ENCODE measurements at places on chromosomes 3 and 15. TPM values are rescaled to one million over a fixed set of nuclear protein-coding genes. Genes with fewer than 3 reads are reported as not detected.
A peak's percentile ranks its signal among the peaks of the same experiment; 100 is the strongest.

GRCh38 chr15:45948181-45948621, 313.4 kb downstream of the SQOR start:
- H3K27me3 ChIP-seq = no peaks in the 10 kb centered on the region
- no peaks in the 10 kb centered on the region for H3K4me1 ChIP-seq
- DNase-seq = no peak
- no peaks in the 10 kb centered on the region for H3K36me3 ChIP-seq
- H3K4me3 ChIP-seq = no peak overlapping the region

The PLXNB1 gene
- 45.2 TPM for polyA plus RNA-seq

DNA sequence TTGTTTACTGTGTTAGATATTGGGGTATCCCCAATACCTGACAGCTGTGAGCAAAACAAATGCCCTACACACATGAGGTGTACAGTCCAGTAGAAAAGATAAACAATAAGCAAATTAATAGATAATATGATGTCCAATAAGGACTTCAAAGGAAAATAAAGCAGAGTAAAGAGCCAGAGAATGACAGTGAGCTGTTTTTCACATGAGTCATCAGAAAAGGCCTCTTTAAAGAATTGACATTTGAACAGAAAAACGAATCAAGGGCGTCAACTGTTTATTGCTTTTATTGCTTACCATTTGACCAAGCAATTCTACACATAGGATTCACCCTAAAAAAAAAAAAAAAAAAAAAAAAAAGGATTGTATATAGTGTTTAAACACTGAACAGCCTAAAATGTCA, 96.6 kb upstream of the FLNB start:
- peak; percentile 23 for DNase-seq
- peaks cover 12% of the 10 kb centered on the region for H3K4me1 ChIP-seq
- peak overlapping the region; percentile 18 for H3K27ac ChIP-seq
- peaks cover 7% of the 10 kb centered on the region for H3K36me3 ChIP-seq
- no peak overlapping the region for H3K4me3 ChIP-seq
- H3K27me3 ChIP-seq = no peaks in the 10 kb centered on the region

The HRG gene
- polyA plus RNA-seq = not detected

- no peak overlapping the region for H3K4me3 ChIP-seq
- peaks cover 3% of the 10 kb centered on the region for H3K36me3 ChIP-seq
- no peaks in the 10 kb centered on the region for H3K4me1 ChIP-seq
- no peak for DNase-seq
- H3K27ac ChIP-seq = no peak overlapping the region
- H3K27me3 ChIP-seq = no peaks in the 10 kb centered on the region
Measured at GRCh38 chr3:138670407-138670806, 61.8 kb downstream of the FAIM start.

DNA sequence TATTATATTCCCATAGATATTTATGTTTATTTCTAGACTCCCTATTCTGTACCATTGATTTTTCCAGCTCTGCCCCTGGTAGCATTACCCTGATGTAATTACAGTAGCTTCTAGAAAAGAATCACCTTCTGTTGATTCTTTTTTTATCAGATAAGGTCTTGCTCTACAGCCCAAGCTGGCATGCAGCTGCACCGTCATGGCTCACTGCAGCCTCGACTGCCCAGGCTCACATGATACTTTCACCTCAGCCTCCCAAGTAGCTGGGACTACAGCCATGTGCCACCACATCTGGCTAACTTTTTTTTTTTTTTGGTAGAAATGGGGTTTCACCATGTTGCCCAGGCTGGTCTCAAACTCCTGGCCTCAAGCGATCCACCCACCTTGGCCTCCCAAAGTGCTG, 41.8 kb downstream of the SLC24A1 start:
- no peak overlapping the region for H3K27ac ChIP-seq
- H3K27me3 ChIP-seq = no peaks in the 10 kb centered on the region
- no peaks in the 10 kb centered on the region for H3K4me1 ChIP-seq
- H3K36me3 ChIP-seq = no peaks in the 10 kb centered on the region
- no peak overlapping the region for H3K4me3 ChIP-seq
- DNase-seq = no peak

DNA sequence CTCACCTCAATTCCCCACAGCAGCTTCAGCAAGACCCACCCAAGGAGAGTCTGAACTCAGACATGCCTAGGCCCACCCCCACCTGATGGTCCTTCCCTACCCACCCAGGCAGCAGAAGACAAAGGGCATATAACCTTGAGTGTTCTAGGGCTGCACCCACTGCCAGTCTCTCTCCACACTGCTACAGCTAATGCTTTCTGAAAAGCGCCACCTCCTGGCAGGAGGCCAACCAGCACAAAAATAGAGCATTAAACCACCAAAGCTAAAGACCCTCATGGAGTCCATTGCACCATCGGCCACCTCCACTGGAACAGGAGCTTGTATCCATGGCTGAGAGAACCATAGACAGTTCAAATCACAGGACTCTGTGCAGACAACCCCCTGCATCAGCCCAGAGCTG, 11.3 kb upstream of the RPL39L start:
- H3K4me3 ChIP-seq = no peak overlapping the region
- H3K27ac ChIP-seq = no peak overlapping the region
- DNase-seq = peak; percentile 16
- H3K4me1 ChIP-seq = no peaks in the 10 kb centered on the region
- no peaks in the 10 kb centered on the region for H3K36me3 ChIP-seq
- H3K27me3 ChIP-seq = peaks cover 2% of the 10 kb centered on the region

DNA sequence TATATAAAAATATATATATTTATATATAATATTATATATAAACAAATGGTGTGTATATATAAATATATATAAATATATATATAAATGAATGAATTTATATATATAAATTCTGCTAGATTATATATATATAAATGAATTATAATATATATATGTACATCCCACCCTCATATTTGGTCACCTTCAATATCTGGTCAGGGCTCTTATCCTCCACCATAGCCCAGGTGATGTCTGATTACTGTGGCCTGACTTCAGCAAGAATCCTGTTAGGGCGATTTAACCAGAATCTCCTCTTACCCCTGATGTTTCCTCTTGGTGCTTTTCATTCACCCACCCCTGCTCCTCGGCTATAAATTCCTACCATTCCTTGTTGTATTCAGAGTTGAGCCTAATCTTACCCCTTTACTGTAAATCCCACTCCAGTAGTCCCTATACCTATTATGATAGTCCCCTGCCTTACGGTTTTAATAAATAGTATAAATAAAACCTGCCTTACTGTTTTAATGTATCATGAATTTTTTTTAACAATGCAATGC, 439.6 kb downstream of the PLOD2 start:
- H3K27me3 ChIP-seq = no peaks in the 10 kb centered on the region
- no peaks in the 10 kb centered on the region for H3K36me3 ChIP-seq
- H3K4me3 ChIP-seq = no peak overlapping the region
- DNase-seq = no peak
- no peaks in the 10 kb centered on the region for H3K4me1 ChIP-seq

DNA sequence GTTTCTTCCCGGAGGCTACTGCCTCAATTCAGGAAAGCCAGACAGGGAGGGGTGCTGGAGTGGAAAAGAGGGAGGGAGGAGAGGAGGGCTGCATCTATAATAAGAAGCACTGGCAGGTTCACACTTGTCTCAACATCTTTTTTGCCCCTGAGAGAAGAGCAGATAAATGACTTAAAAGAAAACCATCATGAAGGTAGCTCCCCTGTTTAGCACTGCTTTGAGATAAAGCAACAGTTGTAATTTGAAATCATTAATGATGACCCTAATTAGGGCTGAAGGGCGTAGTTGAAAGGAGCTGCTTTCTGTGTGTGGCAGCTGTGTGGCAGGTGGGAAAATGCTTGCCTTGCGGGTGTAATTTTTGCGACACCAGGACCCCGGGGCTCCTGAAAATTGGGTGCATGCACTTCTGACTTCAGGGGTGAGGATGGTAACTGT, 222.8 kb upstream of the IL12A start:
- DNase-seq = no peak
- H3K36me3 ChIP-seq = peaks cover 3% of the 10 kb centered on the region
- peak overlapping the region; percentile 83 for H3K27ac ChIP-seq
- peak overlapping the region; percentile 80 for H3K4me3 ChIP-seq
- H3K27me3 ChIP-seq = no peaks in the 10 kb centered on the region

DNA sequence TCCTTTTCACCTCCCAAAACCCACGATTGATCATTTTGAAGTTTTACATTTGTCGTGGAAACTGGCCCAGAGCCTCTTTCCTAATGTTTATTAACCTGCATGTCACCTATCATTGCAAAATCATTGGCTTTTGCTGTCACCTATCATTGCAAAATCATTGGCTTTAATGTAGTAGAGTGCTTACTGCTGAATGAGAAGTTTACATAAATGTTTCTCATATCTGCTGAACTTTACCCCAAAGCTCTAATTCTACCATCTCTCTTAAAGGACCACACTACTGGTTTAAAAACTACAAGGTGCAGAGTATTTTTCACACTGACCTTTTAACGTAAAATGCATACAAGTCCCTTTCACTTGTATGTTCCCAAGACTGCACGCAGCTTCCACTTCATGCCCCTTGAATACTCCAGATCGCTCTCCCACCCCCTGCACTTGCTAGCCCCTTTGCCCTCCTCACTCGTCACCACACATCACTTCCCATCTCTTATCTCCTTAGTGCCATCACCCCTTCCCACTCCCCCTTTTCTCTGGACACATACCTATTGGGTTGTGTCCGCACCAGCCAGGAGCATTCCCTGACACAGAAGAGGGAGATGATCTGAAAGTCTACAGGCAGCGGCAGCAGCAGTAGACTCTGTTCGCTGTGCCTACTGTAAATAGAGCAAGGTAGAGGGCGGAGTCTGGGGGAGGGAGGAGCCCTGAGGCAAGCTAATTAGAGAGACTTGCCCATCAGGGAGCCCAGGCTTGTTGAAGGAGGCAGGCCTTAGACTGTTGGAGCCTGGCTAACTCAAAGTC, 30.2 kb upstream of the ATOSA start:
- no peak overlapping the region for H3K27ac ChIP-seq
- H3K36me3 ChIP-seq = no peaks in the 10 kb centered on the region
- peaks cover 14% of the 10 kb centered on the region for H3K27me3 ChIP-seq
- H3K4me1 ChIP-seq = no peaks in the 10 kb centered on the region
- no peak for DNase-seq

The XIRP1 gene
- polyA plus RNA-seq = not detected

- no peak overlapping the region for H3K27ac ChIP-seq
- DNase-seq = no peak
- no peak overlapping the region for H3K4me3 ChIP-seq
- H3K36me3 ChIP-seq = no peaks in the 10 kb centered on the region
- H3K27me3 ChIP-seq = no peaks in the 10 kb centered on the region
Measured at GRCh38 chr3:86887876-86888275, 103.1 kb downstream of the VGLL3 start.

GRCh38 chr3:150599611-150600297, 3.4 kb upstream of the SELENOT start:
- peak; percentile 80 for DNase-seq
- H3K36me3 ChIP-seq = no peaks in the 10 kb centered on the region
- peak overlapping the region; percentile 67 for H3K27ac ChIP-seq
- H3K4me3 ChIP-seq = no peak overlapping the region
- no peaks in the 10 kb centered on the region for H3K27me3 ChIP-seq

The EPHA3 gene
- polyA plus RNA-seq = not detected

DNA sequence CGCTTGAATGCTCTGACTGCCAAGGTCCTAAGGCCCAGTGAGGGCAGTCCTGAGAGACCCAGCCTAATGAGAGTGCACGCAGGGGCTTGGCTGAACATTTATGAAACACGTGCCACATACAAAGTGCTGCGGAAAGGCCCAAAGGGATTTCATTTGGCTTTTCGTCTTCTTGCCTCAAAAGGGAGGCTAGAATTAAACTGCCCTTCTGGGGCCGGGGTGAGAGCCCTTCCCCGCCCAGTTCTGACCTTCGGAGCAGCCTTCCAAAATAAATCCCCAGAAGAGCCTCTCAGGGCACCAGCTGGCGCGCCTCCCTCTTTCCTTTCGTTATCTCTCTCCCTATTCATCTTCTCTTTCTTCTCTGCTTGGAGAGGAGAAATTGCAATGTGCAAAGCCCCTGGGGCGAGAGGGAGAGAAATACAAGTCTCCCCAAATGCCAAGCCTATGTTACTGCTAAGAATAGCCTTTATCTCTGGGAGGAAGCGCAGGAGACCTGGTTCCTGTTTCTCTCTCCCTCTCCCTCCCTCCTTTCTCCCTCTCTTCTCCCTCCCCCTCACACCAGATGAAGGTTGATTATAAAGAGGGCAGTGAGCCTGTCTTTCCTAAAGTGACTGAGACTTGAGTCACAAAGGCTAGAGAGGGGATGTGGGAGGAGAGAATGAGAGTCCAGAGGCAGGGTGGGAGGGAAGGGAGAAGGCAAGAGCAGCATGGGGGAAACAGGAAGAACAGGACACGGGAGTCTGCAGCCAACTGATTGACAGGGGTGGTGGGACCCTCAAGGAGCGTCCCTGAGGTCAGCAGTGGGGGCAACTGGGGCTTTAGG, 36.7 kb upstream of the NDUFB4 start:
- H3K36me3 ChIP-seq = no peaks in the 10 kb centered on the region
- DNase-seq = peak; percentile 73
- H3K4me3 ChIP-seq = peak overlapping the region; percentile 22
- H3K27me3 ChIP-seq = no peaks in the 10 kb centered on the region
- peaks cover 26% of the 10 kb centered on the region for H3K4me1 ChIP-seq
- H3K27ac ChIP-seq = peak overlapping the region; percentile 96

The CYB561D2 gene
- polyA plus RNA-seq = 46.0 TPM

DNA sequence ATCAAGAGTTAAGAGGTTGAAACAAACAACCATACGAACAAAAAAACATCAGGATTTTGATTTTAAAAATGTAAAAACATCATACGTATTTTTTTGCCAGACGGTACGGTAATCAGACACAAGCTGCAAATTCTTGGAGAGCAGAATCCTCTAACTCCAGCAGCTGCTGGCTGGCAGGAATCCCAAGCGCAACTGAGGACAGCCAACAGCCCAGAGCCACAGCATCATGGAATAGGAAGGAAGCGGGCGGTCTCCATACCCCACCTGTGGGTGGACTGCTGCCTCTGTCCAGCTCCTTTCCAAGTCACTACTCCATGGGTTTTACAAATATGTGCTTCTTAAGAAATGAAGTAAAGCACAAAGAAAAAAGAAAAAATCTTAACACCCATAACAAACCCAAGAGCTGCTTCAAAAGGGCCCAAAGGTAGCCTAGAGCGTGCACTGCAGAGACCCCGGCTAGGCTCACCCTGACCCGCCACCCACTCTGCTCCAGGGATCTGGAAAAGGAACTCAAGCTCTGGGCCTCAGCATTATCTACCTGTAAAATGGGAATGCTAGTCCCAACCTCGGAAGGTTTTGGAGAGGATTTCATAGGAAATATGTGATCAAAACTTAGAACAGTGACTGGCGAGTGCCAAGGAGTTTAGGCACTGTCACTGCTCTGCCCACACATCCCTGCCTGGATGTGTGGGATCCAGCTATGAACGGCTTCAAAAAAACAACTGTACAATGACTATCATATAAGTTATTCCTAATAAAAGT, 33.4 kb downstream of the ZXDC start:
- H3K4me1 ChIP-seq = no peaks in the 10 kb centered on the region
- H3K4me3 ChIP-seq = no peak overlapping the region

DNA sequence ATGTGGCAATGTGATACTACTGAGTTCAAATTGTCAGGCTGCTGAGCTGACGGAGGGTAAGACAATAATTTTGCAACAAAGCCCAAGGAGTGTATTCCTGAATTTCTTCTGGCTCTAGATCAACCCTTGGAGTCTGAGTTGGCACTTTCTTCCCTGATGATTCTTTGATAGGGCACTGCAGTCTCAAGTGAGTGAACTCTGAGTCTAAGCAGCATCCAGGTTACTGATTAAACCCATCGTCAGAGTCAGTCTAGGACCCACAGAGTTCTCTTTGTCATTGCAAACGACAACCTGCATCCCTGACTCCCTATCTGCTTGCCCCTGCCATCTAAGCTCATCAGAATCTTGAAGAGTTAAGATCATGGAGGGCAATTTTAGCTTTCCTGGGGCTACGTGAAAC, 58.6 kb downstream of the MME start:
- no peak overlapping the region for H3K27ac ChIP-seq
- no peak overlapping the region for H3K4me3 ChIP-seq
- no peaks in the 10 kb centered on the region for H3K4me1 ChIP-seq
- DNase-seq = no peak
- no peaks in the 10 kb centered on the region for H3K36me3 ChIP-seq
